ENCODE measurements at places on chromosomes 3 and 15.

GRCh38 chr3:111335512-111336303 is 206.3 kb upstream of the CD96 start:
- no peak for DNase-seq

- DNase-seq = no peak
Observed at GRCh38 chr3:188746291-188746783, 425.4 kb upstream of the TPRG1 start.

DNA sequence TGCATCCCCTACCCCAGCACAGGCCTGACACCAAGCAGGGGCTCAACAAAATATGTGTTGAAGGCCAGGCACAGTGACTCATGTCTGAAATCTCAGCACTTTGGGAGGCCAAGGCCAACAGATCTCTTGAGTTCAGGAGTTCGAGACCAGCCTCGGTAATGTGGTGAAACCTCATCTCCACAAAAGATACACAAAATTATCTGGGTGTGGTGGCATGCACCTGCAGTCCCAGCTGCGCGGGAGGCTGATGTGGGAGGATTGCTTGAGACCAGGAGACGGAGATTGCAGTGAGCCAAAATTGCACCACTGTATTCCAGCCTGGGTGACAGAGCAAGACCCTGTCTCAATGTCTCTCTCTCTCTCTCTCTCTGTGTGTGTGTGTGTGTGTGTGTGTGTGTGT is 30.7 kb upstream of the CYP11A1 start:
- DNase-seq = no peak

DNA sequence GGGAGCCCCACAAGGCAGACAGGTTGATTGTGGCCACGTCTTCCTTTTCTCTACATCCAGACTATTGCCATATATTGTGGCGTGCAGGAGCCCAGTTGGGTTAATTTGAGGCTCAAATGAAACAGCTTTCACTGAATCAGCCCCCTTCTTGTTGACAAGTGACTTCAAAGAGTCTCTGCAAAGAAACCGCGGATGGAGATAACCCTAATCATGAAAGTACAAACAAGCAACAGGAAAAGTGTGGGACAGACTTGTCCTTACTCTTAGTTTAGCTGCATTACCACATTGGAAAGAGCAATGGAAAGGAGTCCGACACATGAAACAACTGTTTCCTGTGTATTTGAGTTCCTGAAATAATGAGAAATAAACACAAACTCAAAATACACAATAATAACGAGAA is 3.3 kb downstream of the TMEM40 start:
- DNase-seq = no peak

DNA sequence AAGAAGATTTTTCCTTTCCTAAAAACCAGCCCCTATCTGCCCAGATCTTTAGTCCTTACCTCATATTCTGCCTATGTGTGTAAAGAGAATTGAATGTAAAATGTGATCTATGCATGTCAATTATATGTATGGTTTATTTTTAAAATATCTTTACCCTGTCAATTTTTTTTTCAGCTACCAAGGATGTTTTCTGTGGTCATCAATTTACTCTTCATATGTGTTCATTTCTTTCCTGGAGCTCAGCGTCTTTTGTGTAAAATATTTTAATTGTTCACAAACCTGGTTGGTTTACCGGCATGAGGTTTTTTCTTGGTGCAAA is 1.7 kb upstream of the NR2F2 start:
- no peak for DNase-seq

DNA sequence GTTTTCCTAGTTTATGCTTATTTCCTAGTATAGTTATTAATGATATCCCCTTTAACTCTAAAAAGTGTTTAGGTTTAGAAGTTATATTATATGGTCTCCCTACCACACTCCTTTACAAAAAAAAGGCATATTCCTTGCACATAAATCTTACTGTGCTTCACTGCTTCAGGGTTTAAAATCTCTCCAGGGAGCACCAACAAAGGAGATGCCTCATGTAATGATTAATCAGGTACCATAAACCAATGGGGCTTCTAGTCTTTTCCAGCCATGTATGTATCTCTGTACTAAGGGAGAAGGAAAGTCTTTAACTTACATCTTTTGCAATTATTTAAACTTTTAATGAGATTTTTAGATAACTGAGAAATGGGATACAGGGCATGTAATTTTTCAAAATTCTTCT is 91.5 kb upstream of the RBMS3 start:
- DNase-seq = no peak

DNA sequence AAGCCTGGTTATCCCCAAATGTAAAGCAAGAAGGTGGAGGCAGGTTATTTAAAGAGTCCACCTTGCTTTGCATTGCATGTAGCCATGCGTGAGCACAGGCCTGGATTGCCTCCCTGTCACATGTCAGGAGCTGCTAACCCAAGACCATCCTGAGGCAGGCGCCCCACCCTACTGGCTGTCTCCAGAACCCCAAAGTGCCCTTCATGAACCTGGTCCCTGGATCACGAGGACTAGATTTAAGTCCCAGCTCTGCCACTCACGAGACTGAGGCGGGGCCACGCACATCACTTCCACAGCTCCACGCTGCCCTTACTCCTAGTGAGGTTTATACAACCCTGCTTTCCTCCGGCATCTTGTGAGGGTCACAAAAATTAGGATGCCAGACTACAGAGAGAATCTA is 17.6 kb downstream of the MRPL46 start:
- DNase-seq = no peak

DNA sequence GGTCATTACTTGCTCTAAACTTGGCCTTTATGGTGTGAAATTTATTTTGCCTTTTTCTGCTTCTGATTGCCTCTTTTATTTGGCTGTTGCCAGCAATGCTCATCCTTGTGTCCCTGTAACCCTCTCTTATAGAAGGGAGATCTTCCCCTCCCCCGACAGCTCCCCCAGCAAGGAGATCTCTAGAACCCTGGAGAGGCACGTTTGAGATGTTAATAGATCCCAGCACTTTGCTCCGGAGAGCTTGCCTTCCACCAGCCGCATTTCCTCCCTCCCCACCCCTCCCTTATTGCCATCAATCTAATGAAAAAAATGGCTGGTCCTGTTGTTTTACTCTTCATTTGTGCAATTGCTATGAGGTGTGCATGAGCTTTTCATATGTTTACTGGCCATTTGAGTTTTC is 18.2 kb downstream of the TRIM71 start:
- no peak for DNase-seq

DNA sequence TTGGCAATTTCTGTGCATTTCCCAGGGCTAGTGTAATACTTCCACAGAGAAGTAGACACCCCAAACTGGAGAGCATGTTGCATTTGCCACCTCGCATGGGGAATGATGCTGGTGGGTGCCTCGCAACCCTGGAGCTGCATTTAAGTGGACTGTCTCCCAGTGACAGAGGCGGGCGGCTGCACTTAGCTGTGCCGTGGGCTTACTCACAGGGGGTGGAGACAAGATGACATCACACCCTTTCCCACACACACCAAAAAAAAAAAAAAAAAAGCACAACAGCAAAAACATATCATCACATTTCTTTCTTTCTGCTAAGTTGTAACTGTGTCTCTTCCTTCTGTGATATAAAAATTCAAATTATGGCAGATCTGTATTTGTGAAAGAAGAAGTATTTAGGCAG is at the start of gene ABI3BP:
Gene ABI3BP, minus strand, starts transcription at position 113 of the 400 bp plus-strand sequence. Its CDS starts 37 bp downstream, at position 76.
- peak; percentile 47 for DNase-seq

GRCh38 chr15:101411085-101411484 is 78.4 kb downstream of the PCSK6 start:
- DNase-seq = no peak

DNA sequence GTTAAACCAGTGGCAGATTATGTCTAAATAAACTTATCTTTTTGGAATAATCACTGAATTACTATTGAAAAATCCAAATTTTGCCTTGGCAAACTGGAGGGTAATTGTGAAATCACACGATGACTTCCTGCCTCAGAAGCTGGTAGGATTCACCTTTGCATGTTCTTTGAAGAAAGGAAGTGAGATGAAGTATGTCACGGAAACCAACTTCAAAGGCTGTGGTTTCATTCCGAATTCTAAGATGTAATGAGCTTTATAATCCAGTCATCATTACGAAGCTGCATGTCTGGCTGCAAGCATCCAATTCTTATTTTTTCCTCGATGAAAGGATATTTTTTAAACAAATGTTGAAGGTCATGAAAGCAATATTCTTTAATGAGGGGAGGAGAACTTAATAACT is 15.0 kb upstream of the ZBED2 start:
- no peak for DNase-seq

- DNase-seq = no peak
Observed at GRCh38 chr3:126777366-126777765, 73.3 kb downstream of the CHCHD6 start.

GRCh38 chr3:142724682-142725356 is 985 bp downstream of the TRPC1 start:
- DNase-seq = peak; percentile 83

GRCh38 chr3:29282427-29283230 is 1.8 kb downstream of the RBMS3 start:
- DNase-seq = no peak

- no peak for DNase-seq
Observed at GRCh38 chr3:193693774-193694173, 100.8 kb downstream of the OPA1 start.

DNA sequence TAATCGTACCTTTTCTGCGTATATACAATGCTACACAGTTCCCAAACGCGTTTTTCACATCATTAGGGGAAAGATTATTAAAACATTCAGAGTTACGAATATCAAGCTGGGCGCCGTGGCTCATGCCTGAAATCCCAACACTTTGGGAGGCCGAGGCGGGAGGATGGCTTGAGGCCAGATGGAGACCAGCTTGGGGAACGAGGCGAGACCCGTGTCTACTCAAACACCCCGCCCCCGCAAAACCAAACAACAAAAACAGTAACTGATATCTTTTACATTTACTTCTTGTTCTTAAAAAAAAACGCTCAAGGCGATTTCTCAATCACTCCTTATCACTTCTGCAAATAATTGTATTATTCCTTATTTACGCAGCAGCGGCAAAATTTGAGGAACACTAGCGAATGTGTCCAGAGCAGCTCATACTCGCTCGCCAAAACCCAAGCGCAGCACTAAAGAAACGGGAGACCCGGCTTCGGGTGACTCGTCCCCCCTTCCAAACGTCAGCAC is 1.2 kb downstream of the ZBTB11 start:
- DNase-seq = no peak

GRCh38 chr15:71800190-71800589 is 10.2 kb upstream of the NR2E3 start:
- DNase-seq = no peak

GRCh38 chr15:83587091-83587490 is 66.8 kb upstream of the ADAMTSL3 start:
- DNase-seq = no peak

GRCh38 chr3:32004113-32004765 is 22.7 kb downstream of the ZNF860 start:
- DNase-seq = no peak

DNA sequence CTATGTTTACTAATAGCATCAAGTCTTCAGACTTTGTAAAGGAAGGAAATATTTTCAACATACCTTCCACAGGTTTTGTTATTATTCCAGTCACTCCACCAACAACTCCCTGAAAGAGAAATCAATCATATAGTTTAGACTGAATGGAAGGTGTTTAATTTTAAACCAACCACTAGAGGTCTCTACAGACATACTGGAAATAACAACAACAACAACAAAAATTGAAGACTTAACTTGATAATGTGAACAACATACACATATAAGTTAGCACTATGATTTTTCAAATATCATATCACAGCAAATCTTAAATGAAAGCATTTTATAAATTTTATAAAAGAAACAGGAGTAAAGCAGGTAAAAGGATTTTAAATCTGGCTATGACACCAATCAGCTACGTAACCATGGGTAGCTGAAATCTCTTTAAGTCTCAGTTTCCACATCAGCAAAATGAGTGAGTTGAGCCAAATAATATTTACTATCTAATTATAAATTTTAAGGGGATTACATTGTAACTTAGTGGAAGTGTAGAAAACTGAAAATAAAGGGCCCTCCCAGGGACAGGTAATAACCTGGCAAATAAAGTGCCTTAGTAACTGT is 188.2 kb downstream of the VPS13C start:
- DNase-seq = no peak

DNA sequence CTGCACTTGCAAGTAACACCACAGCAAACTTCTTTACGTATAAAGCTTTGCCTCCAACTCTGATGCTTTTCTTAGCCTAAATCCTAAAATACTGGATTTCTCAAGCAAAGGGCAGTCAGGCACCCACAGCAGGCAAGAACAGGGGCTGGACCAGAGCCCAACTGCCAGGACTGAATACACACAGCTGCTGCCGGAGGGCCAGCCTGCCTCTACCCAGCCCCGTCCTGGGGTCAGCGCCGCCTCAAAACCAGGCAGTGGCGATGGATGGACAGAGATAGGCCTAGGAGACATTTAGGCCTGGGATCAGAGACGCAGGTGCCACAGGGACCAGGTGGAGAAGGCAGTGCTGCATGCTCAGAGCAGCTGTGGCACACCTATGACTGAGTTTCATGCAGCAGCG is 47.6 kb upstream of the SEC61A1 start:
- DNase-seq = no peak

DNA sequence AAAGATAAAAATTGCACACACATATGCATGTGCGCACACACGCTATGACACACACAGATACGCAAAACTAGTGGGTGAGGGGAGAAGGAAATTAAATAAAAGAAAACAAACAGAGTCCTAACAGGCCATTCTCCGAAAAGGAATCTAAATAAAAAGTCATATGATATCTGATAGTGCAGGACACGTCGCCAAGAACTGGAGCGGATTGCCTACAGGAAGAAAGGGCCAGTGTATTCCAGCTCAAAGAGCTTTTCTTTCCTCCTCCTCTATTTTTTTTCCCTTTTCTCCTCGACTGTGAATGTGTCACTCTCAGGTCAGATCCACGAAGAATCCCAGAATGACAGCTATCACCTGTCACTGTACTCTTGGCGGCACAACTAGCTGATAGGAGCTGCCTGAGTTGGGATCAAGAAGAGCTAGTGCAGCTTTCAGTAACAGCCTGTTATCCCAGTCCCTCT is 157.8 kb downstream of the TIGIT start:
- peak; percentile 40 for DNase-seq

- no peak for DNase-seq
Observed at GRCh38 chr3:12707449-12707848, 43.5 kb upstream of the RAF1 start.

- no peak for DNase-seq
Observed at GRCh38 chr3:173742491-173742890, 344.9 kb downstream of the NLGN1 start.

DNA sequence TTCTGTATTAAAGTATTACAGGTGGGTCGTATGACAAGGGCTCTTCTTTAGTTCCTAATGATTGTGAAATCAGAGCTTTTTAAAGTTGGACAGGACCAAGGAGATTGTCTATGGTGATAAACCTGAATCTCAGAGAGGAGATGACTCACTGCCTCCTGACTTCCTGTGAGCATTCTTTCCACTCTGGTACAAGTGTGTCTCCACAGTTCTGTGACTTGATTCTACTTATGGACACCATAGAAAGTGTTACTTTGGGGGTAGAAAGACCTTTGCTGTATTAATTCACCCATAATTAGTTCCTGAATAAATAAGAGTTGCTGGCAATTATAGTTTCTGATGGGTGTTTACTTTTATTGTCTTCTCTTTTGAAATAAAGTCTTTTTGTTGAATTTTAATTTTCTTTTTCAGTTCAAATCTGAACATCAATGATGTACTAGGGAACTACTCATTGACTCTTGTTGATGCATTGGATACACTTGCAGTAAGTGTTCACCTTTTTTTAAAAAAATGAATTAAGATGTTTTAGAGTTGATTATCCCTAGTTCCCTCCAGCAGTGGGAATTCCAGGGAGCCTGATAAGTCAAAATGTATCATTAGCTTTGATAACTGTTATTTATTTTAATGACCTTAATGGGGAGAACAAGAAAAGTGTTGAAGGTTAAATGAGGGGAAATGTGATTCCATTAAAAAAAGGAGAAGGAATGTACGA is 7.4 kb downstream of the EDEM1 start:
- no peak for DNase-seq
